SW 1271 (cell line): ENCODE measurements at places on chromosomes 7 and 10.
A peak's percentile ranks its signal among the peaks of the same experiment; 100 is the strongest.

DNA sequence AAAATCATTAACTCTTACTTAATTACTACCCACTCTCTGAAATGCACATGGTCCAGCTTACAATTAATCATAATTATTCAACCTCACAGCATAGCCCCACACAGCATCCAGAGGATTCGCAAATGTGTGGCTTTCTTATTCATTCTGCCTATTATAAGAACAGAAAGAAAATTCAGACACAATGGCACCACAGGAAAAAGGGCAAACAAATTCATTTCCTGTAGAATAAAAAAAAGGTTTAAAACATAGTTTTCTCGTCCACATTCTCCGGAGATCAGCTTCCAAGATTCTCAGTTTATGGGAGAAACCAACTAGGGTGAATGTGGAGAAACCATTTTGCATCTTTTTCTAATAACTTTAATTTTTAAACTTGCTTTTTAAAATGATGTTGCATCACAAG is 201.6 kb downstream of the PARD3 start:
- no peak for DNase-seq

DNA sequence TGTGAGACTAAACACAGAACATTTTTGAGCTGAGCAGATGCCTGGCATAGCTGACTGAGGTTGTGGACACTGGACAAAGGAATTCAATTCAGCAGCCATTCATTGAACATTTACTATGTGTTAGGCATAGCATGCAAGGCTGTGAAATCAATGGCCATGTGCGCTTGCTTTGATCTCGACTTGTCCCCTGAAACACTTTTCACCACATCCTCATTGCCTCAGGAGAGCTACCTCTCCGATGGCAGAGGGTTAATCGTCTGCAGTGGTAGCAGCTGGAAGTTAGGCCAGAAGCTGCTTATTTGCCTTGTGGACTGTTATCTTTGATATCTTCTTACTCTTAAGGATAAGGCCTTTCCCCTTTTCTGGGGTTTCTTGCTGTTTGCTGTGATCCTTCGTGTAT is 297.8 kb downstream of the AUTS2 start:
- DNase-seq, result no peak

- no peak for DNase-seq
These were observed 74.3 kb upstream of the MKX start for GRCh38 chr10:27819781-27820531.

- no peak for DNase-seq
These were observed 605.4 kb downstream of the KCNMA1 start for GRCh38 chr10:77032188-77032570.

GRCh38 chr7:27901028-27901760 is 161.2 kb downstream of the TAX1BP1 start:
- no peak for DNase-seq

- no peak for DNase-seq
These were observed 8.7 kb upstream of the IL6 start for GRCh38 chr7:22718200-22718711.

DNA sequence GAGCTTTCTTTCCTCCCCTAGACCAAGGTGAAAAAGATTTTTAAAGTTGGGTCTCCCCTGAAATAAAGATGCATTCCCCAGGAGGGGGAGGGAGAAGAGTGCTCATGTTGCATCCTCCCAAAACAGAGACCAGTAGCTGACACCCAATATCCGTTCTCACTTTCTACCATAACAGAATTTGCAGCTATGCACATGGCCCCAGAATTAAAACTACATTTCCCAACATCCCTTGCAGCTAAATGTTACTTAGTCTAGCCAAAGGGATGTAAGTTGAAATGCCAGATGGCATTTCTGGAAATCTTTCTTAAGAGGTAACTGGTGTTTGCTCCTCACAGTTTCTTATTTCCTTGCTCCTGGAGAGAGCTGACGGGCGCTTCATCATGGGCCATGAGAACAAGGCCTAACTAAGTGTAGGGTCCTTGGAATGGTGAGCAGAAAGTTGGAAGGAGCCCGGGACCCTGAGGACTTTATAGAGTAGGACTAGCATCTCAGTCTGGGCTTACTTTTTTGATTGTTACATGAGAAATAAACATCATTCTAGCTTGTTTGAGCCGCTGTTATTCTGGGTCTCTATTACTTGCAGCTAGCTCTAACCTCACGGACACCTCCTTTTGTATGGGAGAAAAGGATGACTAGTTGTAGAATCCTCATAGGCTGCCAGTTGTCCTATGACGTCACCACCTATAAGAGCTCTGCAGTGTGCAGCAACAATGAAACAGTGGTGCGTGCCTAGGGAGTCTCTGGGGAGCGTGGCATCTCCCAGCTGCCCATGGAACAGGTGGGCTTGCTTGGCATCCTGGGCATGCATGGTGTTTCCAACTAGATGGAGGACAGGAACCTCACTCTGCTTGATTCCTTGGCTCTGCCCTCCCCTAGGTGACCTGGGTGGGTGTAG is 46.1 kb upstream of the EXOC6 start:
- DNase-seq, result no peak

- DNase-seq, result no peak
These were observed 10.2 kb upstream of the IL2RA start for GRCh38 chr10:6072215-6072934.

GRCh38 chr10:31129271-31129670 is 97.6 kb upstream of the ZNF438 start:
- DNase-seq, result no peak

DNA sequence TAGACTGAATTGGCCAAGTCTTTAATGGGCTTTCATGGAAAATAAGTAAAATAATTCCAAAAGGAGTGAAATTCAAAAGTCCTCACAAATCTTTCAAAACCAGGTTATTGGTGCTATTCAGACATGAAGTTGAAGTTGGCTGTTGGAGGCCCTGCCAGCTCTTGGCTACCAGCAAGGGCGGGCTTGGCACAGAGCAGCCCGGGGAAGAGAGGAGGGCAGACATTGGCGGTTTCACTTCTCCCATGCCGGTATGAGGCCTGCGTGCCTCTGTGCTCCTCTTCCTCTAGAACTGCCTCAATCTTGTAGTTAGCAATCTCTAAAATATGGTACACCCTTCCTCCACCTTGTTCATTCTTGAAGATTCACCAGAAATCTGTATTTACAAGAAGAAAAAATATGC is 16.4 kb upstream of the NPS start:
- no peak for DNase-seq

GRCh38 chr10:33341637-33342036 is 7.2 kb upstream of the NRP1 start:
- DNase-seq, result no peak

- DNase-seq, result peak; percentile 74
These were observed 164.4 kb downstream of the GLRX3 start for GRCh38 chr10:130300608-130301020.

DNA sequence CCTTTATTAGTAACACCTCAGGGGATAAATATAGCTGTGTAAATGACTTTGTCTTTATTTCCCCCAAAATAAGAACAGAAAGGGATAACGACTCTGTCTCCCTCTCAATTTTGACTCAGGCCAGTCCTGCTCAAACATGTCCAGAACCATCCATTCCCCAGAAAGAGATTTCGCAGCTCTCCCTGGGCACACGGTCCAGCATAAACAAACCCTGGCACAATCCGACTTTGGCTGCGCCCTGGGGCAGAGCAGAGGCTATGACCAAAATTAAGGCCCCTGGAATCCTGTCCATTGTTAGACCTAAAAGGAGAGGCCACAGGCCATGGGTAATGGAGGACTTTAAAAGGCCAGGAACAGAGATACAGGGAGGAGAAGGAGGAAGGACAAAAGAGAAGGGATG is 99.1 kb downstream of the PRPF18 start:
- no peak for DNase-seq

DNA sequence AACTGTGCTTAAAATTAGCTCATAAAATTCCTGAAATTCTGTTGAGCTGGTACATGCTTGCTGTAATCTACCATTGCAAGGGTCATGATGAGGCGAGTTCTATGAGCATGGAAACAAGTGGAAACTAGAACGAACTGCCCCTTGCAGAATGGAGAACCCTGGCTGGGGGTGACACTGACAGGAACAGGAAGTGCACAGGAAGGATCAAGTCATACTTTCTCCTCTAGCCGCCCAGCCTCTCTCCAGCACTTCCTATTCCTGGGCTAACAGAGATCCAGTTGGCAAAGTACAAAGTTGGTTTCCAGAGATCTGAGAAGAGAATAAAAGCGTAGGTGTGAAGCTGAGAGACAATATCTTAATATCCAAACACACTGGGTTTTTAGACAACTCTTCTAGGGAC is 414.2 kb upstream of the PODXL start:
- DNase-seq, result no peak

- DNase-seq, result no peak
These were observed 28.3 kb upstream of the PIP4K2A start for GRCh38 chr10:22742678-22743077.

DNA sequence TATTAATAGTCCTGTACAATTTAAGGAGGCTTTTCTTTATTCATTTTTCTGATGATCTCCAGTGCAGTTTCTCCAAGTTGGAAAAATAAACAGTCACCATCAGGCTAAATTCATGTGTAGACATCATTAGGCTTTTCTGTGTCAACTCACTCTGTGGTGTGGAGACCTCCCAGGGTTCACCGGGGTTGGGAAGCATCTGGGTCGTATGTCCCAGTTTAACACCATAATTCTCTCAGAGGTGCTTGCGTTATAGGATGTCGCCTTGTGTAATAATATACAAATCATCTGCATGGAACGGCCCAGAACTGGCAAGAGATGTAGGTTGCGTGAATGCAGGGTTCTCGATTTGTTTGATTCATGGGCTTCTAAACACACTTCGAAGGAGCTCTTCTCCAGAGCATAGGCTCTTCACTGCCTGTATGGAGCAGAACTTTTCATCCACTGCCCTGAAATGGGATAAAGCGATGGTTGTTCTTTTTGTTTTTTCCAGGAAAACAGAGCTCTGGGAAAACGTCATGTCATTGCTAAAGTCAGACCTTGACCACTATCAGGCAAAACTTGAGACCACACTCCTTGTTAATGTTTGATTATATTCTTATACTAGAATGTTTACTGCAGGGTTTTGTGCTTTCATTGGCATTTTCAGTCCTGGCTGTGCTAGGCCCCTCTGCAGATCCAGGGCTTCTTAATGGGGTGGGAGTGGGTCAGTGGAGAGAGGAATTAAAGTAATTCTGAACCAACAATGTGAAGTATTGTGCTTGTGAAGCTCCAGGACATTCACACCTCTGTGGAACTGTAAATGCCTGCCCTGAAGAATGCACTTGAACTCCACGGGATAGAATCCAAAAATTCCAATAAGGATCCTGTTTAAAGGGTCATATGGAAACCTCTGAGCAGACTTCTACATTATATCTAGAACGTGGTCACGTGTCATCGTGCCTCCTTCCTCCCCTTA is 172.8 kb downstream of the TRIL start:
- DNase-seq, result no peak

DNA sequence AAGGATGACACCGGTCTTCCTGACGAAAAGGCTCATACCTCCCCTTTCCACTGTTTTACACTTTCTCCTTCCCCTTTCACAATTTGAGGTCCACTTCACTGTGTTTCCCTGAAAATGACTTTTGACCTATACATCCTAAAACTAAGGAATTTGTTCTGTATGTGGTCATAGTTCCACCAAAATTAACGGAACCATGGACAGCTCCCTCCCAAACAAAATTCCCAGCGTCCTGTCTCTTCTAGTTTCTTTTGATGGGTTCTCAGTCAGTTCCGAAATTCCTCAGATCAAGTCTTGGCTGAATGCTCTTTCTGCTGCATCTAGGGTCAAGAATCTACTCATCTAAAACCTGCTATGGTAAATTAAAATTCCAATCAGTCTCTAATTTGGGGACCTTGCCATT is 1191.9 kb downstream of the CNTNAP2 start:
- no peak for DNase-seq

DNA sequence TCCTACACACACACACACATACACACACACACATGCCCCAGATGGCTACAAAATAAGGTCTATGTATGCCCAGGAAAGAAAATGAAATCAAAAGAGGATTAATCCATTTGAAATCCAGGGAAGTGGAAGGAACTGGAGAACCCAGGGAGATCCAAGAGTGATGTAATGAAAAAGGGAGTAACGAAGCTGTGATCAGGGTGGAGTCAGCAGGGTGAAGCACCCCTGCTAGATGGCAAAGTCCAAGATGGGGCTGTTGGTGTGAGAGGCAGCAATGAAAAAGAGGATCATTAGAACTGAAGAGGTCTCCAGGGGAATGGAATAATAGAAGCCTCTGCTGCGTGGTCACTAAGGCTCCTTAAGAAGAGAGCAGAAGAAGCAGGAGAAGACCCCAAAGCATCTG is 43.6 kb upstream of the IL6 start:
- DNase-seq, result no peak

GRCh38 chr7:116525913-116526861 is 1.4 kb downstream of the CAV1 start:
- peak; percentile 84 for DNase-seq

DNA sequence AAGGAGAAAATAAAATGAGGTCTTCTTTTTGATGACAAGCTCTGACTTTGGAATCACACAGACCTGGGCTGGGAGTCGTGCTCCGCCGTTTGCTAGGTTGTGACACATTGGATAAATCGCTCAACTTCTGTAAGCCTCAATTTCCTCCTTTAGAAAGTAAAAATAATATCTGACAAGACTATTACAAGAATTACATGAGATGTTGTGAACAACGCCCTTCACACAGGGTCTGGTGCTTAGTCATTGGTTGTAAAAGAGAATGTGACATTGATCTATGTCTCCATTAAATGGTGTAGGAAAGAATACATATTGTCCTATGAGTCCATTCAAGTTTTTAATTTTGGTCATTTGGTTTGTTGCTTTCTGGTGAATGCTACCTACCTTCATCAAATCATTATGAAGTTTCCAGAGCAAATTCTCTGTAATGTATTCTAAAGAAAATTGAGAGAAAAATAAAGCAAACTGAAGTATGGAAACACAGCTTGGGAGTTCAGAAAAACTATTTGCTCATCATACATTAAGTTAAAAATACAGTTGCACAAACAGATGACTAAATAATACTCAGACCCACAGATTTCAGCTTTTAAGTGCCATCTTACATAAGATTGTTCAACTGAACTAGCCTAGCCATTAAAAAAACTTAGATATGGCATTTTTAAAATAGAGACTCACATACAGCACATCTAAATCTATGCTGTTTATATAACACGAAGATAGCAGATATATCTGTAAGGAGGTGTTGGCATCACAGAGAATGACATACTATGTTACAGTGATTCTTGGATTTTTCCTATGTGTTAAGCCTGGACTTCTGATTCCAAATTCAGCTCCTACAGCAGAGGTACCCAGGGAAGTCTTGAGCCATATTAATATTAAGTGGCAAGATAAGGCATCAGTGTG is 12.3 kb upstream of the ADRB1 start:
- no peak for DNase-seq

GRCh38 chr10:34627741-34628140 is 187.4 kb downstream of the PARD3 start:
- DNase-seq, result no peak

DNA sequence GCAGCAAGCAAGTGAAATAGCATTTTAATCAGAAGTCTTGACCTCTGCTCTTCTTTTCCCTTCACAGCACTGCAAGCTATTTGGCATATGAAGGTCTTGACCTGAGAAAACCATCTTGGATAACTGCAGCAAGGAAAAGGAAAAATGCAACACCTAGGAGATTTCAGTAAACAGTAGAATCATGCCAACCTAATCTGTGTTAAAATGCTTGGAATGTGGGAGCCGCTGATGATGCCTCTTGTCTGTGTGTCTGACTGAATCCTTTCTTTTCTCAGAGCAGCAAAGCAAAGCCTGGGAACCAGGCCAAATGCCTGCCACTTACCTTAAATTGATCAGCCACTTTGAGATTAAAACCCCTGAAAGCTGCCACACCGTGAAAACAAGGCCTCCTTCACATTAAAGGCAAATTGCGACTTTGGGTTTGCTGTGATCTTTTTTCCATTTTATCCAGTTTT is 80.4 kb upstream of the CDK6 start:
- DNase-seq, result no peak
